Glomerular endothelial cell (primary cell): ENCODE measurements at places on chromosomes 4 and X. TPM values are rescaled to one million over a fixed set of nuclear protein-coding genes. Genes with fewer than 3 reads are reported as not detected.

DNA sequence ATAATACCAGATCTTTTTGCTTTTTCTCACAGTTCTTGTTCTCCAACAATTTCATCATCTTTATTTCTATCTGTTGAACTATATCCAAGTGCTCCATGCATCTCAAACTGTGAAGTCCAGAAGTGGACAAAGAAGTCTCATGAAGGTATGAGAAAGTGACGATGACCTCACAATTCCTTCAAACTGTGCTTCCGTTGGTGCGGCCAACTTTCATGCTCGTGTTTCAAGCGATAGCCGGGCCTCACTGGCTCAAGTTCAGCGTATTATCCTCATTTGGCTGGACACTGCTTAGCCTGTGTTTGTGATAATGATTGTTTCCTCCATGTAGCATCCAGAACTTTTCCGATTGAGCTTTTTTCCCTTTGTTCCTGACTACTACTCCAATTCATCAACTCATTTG, 143.1 kb downstream of the PALLD start:
- no peak for DNase-seq

DNA sequence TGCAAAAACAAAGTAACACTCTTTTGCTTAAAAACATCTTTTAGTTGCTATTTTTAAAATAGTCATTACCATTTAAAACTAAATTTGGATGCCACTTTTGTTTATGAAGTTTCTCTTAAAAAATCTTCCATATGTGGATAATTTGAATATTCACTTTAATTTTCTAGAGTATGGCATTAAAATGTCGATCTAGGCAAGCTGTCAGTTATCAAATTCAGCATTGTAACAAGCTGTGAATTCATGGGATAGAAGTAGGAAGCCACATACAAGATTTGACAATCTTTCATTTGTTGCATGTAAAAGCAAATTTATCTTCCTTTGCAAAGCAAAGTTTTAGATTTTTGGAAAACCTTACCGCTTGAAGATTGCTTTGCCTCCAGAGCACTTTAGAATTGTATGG, 191.5 kb downstream of the ARHGAP10 start:
- DNase-seq, result no peak

- DNase-seq, result no peak
Observed at GRCh38 chr4:118858779-118859178, 22.9 kb upstream of the SEC24D start.

DNA sequence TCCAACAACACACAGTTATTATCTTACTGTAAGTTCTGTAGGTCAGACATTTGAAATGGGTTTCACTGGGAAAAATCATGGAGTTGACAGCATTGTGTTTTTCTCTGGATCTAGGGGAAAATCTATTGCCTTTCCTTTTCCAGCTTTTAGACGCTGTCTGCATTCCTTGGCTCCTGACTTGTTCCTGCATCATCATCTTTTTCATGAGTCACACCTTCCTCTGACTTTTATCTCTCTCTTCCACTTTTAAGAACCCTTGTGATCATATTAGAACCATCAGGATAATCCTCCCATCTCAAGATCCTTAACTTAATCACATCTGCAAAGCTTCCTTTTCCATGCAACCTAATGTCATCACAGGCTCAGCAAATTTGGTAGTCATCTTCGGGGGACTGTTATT, 1454.8 kb downstream of the RPA4 start:
- no peak for DNase-seq

DNA sequence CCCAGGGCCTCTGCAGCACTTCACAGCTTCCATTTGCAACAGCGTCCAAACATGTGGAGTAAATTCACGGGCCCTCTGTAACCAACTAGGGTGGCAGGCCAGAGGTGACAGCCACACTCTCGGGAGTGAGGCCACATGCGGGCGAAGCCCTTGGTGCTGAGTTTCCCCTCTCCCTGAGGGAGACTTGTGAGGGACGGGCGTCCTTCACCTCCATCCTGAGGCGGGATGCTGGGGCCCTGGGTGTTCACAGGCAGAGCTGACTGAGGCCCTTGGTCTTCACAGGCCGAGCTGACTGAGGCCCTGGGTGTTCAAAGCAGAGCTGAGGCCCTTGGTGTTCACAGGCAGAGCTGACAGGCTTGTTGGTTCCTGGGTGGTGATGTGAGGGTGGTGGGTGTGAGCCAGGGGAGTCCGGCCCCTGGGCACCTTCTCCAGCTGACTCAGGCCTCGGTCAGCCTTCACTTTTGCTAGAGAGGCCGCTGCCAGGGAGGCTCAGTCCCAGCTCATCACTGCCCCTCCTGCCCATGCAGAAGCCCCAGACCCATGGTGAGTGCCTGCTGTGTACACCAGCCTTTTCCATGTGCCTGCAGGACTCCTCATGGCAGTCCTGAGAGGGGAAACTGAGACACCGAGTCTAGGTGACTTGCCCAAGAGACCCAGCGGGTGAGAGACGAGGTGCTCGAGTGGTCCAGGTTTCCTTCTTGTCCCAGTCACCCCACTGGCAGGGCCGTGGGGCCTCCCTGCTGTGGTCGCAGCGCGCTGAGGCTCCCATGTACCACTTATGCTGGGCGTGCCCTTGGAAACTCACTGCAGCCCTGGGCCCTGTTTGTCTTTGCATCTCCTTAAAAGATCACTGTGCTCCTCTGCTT, 8.5 kb downstream of the WFS1 start:
- no peak for DNase-seq

- DNase-seq, result no peak
Observed at GRCh38 chr4:139769364-139769763, 103.7 kb downstream of the MGST2 start.

- no peak for DNase-seq
Observed at GRCh38 chr4:132284910-132285426, 864.1 kb upstream of the PCDH10 start.

GRCh38 chr4:77819404-77819842, 255 bp upstream of the CNOT6L start:
- no peak for DNase-seq

DNA sequence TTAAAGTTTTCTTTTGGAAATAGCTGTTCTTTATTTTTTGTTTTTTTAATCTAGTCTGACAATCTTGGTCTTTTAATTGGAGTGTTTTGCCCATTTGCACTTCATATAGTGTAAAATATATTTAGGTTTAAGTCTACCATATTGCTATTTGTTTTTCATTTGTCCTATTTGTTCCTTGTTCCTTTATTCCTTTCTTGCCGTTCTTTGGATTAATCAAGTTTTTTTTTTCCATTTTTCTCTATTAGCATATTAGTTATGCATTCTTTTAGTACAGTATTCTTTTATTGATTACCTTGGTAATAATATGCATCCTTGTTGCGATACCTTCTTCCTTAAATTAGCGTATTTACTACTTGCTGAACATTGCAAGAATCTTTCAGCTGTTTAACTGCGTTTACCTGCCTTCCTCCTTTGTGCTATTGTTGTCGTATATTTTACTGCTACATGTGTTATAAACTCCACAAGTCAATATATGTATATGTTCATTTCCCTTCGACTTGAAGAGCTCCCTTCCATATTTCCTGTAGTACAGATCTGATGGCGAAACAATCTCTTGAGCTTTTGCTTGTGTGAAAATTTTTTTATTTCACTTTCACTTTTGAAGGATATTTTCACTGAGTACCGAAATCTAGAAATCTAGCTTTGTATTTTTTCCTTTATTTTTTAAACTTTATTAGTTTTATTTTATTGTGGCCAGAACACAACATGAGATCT, 23.9 kb upstream of the RNF212 start:
- DNase-seq, result no peak

DNA sequence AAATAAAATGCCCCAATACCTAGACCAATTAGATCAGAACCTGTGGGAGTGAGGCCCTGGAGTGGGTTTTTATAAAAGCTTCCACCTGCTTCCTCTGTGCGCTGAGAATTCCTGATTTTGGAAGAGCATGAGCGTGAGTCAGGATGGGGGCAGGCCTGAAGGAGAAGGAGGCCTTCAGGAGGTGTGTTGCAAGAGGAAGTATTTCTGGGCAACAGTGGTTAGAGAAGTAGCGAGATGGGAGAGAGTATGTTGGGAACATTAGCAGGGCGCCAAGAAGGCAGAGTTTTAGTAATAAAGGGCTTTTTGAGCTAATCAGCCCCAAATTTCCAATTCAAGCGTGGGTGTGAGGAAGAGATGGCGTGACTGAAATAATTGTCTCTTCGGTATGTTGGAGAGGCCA, 349.8 kb downstream of the UNC5C start:
- no peak for DNase-seq

- no peak for DNase-seq
Observed at GRCh38 chr4:84597450-84597849, 14.5 kb downstream of the CDS1 start.

DNA sequence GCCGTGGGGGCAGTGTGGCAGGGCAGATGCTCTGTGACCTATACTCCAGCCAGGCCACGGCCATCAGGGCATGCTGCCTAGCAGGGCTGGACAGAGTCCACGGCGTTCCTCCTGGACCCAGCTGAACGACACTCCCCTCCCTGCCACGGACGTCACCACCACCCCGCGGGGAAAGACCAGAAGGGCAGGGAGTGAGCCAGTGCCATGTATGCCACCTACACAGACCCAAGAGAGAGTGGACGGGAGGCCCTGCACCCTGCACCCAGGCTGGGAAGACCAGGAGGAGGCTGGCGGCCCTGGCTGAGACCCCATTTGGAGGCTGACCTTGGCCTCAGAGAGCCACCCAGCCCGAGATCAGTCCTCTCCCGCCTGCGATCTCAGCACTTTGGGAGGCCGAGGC, 101.9 kb downstream of the FAM53A start:
- no peak for DNase-seq

- DNase-seq, result no peak
Observed at GRCh38 chr4:24978291-24979075, 52.3 kb downstream of the LGI2 start.

GRCh38 chr4:180391613-180392012, 1851.6 kb upstream of the TENM3 start:
- no peak for DNase-seq

DNA sequence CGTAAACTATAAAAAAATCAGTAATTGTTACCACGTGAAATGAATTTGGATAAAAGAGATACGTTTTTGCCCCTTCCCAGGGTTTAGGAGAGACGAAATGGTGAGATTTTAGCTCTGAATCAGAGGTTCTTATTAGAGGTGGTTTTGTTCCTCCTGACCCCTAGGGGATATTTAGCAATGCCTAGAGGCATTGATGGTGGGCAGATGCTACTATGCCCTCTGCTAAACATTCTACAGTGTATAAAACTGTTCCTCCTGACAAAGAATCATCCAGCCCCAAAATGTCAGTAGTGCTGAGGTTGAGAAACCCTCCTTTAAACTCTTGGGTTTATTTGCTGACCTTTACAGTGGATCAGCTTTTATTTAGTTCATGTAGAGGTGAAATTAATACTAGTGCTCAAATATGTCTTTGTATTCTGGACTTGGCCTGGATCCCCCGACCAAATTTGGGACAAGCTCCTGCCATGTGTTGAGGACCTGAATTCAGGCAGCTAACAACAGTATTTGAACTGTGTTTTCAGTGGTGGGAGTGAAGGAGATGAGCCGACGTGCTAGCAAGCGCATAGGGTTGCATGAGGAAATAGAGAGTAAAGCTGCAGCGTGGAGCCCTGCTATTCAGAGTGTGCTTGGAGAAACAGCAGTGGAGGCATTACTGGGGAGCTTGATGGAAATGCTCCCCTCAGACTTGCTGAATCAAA, 126.1 kb downstream of the PTTG2 start:
- DNase-seq, result no peak

GRCh38 chr4:158521484-158522088, at the start of gene RXFP1:
Gene RXFP1 (plus strand): TSS chr4:158521882. CDS start chr4:158521977, 95 bp downstream.
- DNase-seq, result no peak

Gene NPY5R
- total RNA-seq, result not detected in 2 replicates

Gene HDX
- total RNA-seq, result 6.8 and 9.6 TPM in 2 replicates

Gene PPP2R2C
- total RNA-seq, result 0.24 and 0.41 TPM in 2 replicates

Gene USP27X
- 2.1 and 2.5 TPM in 2 replicates for total RNA-seq

Gene MAGEA4
- not detected in 2 replicates for total RNA-seq
